ENCODE measurements at places on chromosomes 7 and 10.

DNA sequence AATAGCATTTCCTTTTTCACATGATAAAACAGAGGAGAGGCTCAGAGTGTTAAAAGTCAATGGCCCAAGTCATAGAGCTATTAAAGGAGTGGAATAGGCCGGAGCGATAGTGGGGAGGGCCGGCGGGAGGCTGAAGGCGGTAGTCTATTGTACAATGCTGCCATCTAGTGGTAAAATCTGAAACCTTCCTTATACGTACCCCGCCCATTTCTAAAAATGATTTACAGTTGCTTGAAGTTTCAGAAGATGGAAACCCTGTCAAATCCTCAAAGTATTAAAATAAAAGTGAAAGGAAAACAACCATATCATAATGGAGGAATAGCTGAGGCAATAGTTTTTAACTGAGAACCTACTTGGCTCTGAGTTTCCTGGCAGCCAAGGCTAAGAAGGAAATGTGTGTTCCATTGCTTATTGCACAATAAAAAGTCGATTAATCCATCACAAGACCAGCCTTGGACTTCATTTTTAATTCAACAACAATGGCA, 209.1 kb downstream of the CCSER2 start:
- DNase-seq, result peak; percentile 19

GRCh38 chr10:12198156-12198555, 2.2 kb downstream of the CDC123 start:
- DNase-seq, result no peak

DNA sequence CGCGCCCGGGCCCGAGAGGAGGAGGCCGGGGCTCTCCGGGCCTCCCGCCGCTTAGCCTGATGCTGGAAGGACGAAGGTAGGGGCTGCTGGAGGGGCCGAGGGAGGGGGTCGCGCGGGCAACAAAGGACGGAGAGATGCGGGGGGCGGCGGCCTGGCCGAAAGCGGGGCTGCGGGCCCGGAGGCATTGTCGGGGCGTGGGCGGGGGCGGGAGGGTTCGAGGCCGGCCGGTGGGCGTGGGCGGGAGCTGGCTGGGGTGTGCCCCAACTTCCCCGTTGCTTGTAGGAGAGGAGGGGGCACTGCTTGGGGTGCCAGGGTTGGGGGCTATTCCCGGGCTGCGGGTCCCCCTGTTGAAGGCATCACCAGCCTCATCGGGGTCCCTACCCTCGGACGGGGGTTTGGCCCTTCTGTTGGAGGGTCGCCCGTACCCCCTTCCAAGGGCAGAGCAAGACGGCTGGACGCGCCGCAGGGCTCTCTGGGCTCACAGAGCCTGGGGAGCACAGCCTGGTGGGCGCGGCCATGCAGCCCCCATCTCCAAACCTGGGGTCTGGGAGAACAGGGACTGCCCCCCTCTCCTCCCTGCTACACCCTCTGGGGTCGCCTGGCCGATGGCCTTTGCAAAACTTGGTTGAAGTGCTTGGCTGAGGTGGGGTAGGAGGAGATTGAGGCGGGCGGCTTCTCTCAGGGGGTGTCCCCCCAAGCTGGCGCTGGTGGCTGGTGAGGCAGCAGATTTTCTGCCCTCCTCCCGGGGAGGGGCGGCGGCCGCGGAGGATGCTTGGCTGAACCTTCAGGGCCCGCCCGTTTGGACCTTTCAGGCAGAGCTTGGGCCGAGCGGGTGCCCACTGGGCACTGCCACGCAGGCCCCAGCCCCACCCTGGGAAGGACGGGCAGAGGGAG, 699 bp downstream of the CLIP2 start:
- peak; percentile 32 for DNase-seq

- DNase-seq, result no peak
These were observed 316.7 kb downstream of the NRG3 start for GRCh38 chr10:82191653-82192052.

DNA sequence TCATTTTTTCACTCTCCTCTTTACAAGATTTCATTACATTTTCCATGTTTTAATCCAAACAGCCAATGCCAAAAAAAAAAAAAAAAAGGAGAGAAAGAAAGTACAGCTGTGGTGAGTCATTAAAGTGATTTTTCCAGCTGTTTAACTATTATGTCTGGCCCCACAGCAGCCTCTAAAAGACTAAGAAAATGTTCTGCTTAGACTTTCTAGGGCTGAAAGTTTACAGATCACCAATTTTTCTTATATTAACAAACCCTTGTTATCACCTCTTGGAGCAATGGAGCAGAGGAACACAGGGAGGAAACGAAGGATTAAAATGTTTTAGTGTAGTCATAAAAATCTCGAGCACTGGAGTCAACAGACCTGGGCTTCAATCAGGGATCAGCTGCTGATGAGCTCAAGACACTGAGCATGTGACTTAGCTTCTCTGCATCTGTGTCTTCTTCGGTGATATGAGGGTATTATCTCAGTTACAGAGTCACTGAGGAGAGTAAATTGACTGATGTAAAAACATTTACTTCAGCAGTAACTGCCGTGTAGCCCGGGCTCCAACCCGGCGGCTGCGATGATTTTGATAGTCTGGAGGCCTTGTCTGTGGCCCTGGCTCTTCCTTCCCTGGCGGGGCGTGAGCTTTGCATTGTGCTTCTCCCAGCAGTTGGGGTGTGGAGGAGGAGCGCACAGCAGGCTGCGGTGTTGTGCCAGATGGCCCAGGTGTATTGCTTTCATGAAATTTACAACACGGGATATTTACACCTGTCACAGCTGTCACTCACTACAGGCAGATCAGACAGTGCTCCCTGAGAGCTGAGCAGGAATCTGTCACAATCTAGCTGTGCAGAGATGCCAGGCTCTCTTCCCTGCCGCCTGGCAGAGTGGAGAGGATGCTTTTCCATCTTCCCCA, 298.3 kb upstream of the FZD8 start:
- DNase-seq, result no peak

DNA sequence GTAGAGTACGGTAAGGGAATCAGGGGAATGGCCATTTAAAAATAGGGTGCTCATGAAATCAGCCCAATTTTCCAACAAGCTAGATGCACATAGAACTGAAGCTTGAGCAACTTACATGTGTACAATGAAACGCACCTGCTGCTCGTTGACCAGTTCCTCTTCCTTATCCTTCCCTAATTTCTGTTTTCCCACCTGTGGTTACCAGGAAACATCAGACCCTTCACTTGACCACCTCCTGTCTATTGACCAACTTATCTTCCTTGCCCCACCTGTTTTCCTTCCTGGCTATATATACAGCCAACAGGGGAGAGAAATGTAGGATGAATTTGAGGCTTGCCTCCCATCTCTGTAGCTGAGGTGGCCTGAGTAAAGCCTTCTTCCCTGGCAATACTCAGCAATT, 37.8 kb upstream of the RAPGEF5 start:
- no peak for DNase-seq

DNA sequence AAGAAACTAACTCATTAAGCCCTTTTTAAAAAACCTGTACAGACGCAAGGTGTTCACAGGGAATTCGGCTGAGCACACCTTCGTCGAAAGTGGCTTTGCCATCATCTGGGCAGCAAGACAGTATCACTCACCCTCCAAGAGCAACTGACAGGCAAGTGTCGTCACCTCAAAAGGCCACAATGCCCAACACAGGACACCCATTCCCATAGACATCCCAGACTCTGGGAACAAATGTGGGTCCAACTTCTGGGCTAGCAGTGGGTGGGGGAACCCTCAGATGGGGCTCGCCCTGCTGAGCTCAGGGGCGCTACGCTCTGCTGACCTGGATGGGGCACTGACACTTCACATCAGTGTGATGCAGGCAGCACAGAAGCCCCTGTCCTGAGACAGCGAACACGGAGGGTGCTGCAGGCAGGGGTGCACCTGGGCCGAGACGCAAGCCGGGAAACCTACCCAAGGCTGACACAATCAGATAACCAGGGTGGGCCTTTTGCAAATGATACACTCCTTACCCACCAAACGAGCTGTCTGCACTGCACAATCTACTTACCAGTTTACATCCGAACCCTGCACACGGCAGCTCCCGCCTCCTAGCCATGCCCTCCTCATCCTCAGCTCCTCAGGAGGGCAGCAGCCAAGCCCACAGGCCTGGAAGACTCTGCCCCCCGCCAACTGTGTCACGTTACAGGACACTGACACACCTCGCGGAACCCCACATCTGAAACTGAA, 1.7 kb downstream of the DIP2C start:
- DNase-seq, result no peak

- no peak for DNase-seq
These were observed 3.1 kb upstream of the ABCA13 start for GRCh38 chr7:48168159-48168558.

GRCh38 chr7:105854498-105854897, 21.9 kb downstream of the ATXN7L1 start:
- no peak for DNase-seq

GRCh38 chr10:71433768-71434744, 37.3 kb downstream of the CDH23 start:
- no peak for DNase-seq

- no peak for DNase-seq
These were observed 110.0 kb upstream of the GLCCI1 start for GRCh38 chr7:7858559-7858958.

GRCh38 chr7:128247640-128248194, 6.6 kb downstream of the LEP start:
- DNase-seq, result no peak

Data from stimulated activated CD4-positive, alpha-beta T cell treated with anti-CD3 and anti-CD28 coated beads, Interleukin-4, amount 100 ng/mL, for 1 hour (primary cell).